Left renal cortex interstitium (tissue), 4 donors: ENCODE measurements at places on chromosomes 16 and 17. TPM values are rescaled to one million over a fixed set of nuclear protein-coding genes. Genes with fewer than 3 reads are reported as not detected.

The LPCAT2 gene
- polyA plus RNA-seq = 8.3 TPM

The MYH13 gene
- 0.14 TPM for polyA plus RNA-seq

The TEX14 gene
- 0.43 TPM for polyA plus RNA-seq

The AP2B1 gene
- 123 TPM for polyA plus RNA-seq

The KRTAP3-1 gene
- not detected for polyA plus RNA-seq

The HOXB6 gene
- polyA plus RNA-seq = 82.4 TPM

The ABCA3 gene
- 5.1 TPM for polyA plus RNA-seq

The IL17C gene
- not detected for polyA plus RNA-seq

The KATNIP gene
- polyA plus RNA-seq = 20.4 TPM

The JPT2 gene
- polyA plus RNA-seq = 76.2 TPM
